ENCODE measurements at places on chromosomes 2 and 18.
A peak's percentile ranks its signal among the peaks of the same experiment; 100 is the strongest.

GRCh38 chr2:196592911-196593881, 46.3 kb upstream of the CCDC150 start:
- DNase-seq = peak; percentile 27

- DNase-seq = no peak
Observed at GRCh38 chr2:148877403-148877740, 2.3 kb downstream of the KIF5C start.

DNA sequence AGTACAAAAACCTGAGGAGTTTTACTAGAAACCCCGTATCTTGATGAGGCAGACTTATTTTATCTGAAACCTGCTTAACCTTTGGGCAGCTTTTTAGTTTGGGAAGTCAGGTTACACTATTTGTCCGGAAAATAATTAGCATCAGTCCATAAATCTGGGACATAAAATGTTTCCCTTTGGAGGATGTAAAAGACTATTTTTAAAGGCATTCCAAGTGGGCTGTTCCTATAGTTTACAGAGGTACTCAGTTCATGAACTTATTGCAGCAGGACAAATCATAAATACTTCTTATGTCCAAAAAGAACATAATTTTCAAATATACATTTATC, 6.3 kb downstream of the HTR2B start:
- no peak for DNase-seq

GRCh38 chr18:49762191-49763077, 50.9 kb downstream of the ACAA2 start:
- DNase-seq = no peak

GRCh38 chr2:30349691-30350090, 97.4 kb upstream of the LCLAT1 start:
- no peak for DNase-seq

GRCh38 chr2:200466425-200467418, 43.1 kb downstream of the KCTD18 start:
- DNase-seq = peak; percentile 22

DNA sequence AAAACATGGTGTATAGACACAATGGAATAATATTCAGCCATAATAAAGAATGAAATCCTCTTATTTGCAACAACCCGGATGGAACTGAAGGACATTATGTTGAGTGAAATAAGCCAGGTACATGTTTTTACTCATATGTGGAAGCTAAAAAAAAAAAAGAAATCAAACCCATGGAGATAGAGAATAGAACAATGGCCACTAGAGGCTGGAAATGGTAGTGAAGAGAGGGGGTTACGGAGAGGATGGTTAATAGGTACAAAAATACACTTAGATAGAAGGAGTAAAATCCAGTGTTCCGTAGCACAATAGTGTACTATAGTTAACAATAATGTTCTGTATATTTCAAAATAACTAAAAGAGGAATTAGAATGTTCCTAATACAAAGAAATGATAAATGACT, 12.8 kb upstream of the KIAA2012 start:
- DNase-seq = no peak

GRCh38 chr18:59606193-59607077, 90.8 kb downstream of the CCBE1 start:
- DNase-seq = no peak

GRCh38 chr18:49380801-49381200, 79.6 kb downstream of the DYM start:
- DNase-seq = no peak

- DNase-seq = no peak
Observed at GRCh38 chr2:218456849-218457248, 37.9 kb downstream of the VIL1 start.

DNA sequence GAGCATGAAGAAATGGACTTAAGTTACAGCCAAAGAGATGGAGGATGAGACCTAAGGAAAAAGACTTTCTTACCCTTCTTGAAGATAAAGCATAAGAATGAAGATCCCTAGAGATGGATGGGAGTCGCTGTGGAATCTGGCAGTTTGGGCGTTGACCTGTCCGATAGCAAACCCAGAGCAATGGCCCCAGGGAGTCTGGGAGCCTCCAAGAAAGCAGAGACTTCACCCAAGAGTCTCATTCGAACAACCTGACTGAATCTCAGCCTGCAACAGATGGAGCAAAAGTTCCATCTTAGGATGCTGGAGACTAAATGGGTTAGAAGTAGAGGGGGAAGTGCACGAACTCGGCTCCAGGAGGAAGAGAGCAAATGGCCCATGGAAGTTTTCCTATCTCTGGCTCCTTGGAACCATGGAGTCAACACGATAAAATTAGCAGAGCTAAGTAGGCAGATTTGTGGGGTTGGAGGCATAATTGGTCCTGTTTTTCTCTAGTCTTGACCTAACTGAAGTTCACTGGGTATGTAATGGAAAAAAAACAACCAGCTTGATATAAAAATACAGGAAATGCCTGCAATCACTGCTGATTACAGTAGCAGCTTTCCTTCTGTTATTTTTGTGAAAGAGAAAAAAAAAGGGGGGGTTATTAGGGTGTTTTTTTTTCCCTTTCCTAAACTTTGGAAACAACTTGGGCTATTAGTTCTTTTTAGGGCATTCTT, 178.4 kb upstream of the EPAS1 start:
- DNase-seq = no peak

DNA sequence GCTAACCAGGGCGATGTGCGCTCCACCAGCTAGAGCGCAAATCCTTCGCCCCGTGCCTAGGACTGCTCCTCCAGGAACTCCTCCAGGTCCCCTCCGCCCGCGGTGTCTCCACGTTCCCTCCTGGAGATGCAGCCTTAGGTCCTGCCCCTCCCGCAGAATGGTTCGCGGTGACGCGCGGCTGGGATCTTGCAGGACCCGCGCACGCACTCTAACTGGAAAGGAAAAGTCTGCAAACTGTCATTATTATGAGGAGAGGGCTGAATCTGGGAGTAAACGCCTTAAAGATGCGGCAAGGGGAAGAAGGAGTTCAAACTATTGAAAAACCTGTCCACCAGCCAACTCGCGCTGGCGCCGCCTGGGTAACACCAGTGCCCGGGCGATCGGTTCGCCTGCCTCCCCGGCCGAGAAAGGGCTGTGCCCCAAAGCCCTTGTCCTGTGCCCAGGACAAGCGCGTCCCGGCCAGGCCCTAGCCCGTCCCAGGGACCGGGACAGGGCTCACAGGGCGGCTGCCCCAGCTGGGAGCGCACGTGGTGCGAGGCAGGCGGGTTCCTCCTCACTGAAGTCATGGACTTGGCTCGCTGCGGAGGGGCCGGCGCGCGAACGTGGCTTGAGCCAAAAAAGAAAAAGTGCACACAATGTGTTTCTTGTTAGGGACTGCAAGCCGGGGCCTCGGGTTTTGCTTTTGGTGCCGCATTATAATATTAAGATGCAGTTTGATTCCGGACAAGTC, 5.5 kb upstream of the ID2 start:
- no peak for DNase-seq

DNA sequence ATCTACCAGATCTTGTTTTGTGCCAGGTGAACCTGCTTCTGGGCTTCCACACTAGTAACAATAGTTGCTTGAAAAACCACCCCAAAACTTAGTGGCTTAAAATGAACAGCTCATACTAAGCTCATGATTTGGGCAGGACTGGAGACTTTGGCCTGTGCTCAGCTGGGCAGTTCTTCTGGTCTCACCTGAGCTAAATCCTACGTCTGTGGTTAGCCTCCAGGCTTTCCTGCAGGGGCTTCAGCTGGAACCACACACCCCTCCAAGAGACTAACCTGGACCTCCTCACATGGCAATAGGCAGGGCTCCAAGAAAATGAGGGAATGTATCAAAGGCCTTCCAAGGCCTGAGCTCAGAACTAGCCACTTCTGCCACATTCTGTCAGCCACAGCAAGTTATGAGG, 144.1 kb downstream of the CD8B2 start:
- DNase-seq = no peak

DNA sequence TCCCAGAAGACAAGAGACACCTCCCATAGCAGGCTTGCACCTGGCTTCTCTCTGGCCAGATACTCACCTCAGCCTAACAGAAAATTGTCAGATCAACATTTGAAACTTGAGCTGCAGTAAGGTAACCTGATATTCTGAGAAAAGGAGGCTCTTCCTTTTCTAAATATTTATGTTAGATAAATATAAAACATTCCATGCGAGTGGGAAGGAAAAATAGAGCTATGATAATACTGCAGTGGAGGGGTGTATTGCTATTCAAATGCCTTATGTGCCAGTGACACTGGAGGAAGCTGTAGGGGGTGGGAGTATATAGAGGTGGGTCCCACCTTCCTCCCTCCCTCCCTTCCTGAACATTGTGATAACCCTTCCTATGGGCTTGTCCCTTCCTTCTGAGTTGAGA, 515.5 kb upstream of the CHAC2 start:
- no peak for DNase-seq

- no peak for DNase-seq
Observed at GRCh38 chr2:241852116-241852980, 6.3 kb downstream of the PDCD1 start.

GRCh38 chr18:49788327-49788898, 24.9 kb downstream of the ACAA2 start:
- no peak for DNase-seq

- DNase-seq = no peak
Observed at GRCh38 chr2:160582490-160583145, 89.0 kb upstream of the RBMS1 start.

- DNase-seq = no peak
Observed at GRCh38 chr18:44671914-44672313, 8.8 kb upstream of the SETBP1 start.

DNA sequence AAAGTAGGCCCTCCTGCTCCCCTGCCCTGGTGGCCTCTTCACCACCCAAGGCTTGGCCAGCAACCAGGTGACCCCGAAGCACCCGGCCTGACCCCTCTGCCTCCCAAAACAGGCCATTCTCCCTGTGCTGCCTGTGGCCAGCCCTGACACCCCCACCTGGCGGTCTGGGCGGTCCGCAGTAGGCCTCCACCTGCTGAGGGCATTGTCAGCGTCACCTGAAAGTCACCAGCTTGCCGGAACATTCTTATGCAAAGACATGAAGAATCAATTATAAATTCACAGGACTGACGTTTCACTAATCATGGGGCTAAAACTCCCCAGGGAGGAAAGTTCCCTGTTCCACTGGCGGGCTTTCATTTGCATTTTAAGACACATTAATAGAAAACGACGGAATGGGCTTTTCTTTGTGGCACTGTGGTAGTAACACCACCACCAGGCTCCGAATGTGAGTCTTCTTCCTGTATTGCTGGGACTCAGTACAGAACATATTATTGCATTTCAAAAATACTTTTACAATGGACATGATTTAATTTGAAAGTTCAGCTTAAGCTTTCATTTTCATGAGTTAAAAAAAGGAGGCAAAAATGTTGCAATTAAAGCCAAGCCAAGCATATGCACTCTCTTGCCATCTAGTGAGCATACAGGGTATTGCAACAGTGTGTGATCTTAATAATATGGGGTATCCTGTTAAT, 57.4 kb downstream of the ADI1 start:
- DNase-seq = no peak

GRCh38 chr2:84832772-84833461, 48.0 kb downstream of the TRABD2A start:
- DNase-seq = no peak

DNA sequence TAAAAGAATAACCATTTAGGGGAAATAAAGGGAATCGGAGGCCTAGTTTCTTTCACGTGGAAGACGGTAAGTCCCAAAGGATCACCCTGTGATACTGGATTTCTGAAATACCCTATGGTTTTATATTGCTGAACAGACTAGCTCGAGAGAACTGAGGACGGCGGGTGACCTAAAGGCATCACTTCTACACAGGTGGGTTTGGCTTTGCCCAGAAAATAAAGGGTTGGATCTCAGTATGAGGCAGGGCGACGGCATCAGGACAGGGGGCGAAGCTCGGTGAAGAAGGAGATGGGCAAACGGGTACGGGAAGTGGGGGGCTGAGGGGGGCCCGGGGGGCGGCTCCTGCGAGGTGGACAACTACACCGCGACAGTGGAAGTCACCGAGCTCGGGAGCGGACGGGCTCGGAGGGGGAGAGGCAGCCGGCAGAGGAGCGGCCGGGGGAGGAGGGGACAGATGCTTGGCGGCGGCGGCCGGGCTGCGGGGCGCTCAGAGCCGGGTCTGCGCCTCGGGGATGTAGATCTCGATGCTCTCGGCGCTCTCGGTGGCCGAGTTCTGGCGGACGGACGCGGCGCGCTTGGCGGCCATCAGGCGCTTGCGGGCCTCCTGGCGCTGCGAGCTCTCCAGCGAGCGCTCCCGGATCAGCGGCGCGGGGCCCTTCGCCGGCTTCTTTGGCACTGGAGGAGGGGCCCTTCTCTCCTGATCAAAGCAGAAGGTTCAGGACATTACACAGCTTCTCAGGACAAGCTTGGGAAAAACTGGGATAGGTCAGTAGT, 48.9 kb downstream of the TGIF1 start:
- peak; percentile 5 for DNase-seq

DNA sequence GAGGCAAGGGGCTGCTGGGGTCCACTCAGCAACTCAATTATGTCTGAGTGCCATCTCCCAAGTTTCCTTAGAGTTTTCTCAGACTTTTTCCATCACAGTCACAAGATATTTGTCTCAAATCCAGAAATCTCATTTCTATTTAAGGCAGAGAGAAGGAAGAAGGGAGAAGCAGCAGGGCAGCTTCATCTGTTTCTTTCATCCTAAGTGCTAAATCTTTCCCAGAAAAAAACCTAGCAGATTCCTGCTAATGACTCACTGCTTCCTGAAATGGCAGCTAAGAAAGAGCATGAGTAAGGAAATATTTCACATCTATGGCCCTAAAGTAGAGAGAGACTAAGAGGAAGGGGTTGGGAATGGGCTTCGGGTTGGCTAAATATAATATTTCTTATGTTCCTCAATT, 88.0 kb downstream of the KYNU start:
- DNase-seq = no peak

DNA sequence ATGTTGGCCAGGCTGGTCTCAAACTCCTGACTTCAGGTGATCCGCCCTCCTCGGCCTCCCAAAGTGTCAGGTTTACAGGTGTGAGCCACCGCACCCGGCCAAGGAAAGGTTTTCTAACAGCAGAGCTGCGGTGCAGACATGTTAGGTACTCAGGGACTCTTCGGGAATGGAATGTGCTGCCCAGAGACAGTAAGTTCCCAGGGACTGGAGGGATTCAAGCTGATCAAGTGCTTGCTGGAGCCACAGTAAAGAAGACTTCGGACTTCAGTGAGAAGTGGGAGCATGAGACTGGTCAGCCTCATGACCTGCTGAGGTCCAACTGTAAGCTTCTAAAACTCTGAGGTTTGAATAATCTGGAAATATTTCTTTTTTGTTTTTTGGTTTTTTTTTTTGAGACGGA, 7.8 kb upstream of the DES start:
- DNase-seq = no peak

DNA sequence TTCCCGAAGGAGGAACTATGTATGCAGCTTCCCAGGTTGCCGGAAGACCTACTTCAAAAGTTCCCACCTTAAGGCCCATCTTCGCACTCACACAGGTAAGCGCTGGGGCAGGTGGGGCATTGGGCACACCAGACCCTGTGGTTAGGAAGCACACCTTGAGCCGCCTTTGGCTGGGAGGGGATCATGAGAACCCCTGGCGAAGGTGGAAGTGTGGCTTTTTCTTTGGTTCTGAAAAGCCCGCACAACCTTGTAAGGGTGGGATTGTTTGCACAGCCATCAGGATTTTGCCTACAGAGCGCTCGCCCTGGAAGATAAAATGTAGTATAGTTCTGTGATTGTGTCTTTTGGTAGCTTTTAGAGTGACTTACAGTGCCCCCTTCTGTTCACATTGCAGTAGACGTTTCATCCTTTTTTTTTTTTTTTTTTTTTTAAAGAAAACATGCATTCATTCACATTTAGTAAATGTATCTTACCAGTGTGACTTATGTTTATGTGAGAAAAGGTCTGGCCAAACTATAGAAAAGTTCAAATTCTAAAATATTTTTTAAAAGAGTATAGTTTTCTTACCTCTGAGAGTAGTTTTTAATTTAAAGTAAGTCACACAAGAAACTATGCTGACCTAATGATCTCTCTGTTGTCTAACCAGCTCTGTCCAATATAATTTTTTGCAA, 5.3 kb downstream of the KLF11 start:
- no peak for DNase-seq

GRCh38 chr2:20654535-20654813, 3.6 kb upstream of the HS1BP3 start:
- no peak for DNase-seq

Measured in stimulated activated CD4-positive, alpha-beta T cell treated with anti-CD3 and anti-CD28 coated beads, TNF-alpha, amount 100 ng/mL, for 24 hours (primary cell).